Sigmoid colon (tissue), 7 donors: ENCODE measurements at places on chromosomes 3 and 15.

- DNase-seq: no peak
Measured at GRCh38 chr3:27610800-27611525, 111.2 kb downstream of the EOMES start.

DNA sequence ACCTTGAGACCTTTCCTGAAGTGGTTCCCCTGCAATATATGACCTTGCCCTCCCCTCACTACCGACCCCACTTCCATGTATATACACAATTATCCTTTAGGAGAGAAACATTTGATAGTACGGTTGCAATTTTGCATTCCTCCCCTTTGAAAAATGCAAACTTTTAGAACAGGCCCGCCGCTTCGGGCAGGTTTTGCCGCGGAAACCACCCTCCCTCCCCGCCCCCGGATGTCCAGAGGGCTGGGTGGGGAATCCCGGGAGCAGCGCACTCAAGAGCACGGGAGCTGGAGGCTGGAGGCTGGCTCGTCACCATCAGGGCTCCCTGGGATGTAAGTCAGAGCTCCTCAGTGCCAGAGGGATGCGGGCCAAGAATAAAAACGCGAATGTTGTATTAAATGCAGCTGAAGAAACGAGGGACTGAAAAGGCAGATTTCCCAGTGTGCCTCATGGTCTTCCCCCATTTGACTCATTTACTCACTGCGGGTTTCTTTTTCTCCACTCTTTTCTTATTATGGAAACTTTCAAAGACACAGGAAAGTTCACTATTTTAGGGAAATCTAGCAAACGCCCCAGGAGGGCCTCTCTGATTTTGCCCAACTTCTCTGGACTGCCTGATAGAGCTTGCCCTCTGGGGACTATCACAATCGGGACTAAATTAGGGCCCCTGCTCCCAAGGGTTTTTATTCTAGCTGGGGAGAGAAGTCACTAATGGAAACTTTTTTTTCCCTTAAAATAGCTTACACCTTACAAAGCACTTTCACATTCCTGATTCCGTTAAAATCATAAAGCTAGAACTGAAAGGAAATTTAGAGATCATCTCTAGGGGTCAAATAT is 2.9 kb upstream of the USP3 start:
- peak; percentile 97 for DNase-seq

GRCh38 chr3:64176461-64176996 is 48.7 kb downstream of the PRICKLE2 start:
- DNase-seq: no peak

- no peak for DNase-seq
Measured at GRCh38 chr3:185930393-185931107, 7.3 kb downstream of the TRA2B start.

GRCh38 chr3:131361464-131362421 is 19.8 kb upstream of the NUDT16 start:
- DNase-seq: peak; percentile 86
